ENCODE measurements at places on chromosomes 12 and 14.

DNA sequence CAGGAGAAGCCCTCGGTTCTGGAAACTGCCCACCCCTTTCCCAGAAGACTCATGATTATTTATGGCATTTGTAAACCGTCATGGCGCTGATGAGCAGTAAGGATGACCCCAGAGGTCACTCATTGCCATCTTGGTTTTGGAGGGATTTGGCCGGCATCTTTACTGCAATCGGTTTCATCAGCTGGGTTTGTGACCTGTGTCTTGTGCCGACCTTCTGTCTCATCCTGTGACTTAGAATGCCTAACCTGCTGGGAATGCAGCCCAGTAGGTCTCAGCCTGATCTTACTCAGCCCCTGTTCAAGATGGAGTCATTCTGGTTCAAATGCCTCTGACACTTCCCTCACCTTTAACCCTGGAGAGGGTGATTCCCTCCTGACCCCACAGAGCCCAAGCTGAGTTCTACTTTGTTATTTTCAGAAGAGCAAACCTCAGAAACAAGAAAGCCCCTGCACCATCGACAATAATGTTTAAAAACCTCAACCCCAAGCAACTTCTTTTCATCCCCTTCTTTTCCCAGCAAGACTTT, 105.5 kb upstream of the SFSWAP start:
- DNase-seq: no peak

GRCh38 chr12:24378548-24379407, 429.3 kb upstream of the SOX5 start:
- no peak for DNase-seq

DNA sequence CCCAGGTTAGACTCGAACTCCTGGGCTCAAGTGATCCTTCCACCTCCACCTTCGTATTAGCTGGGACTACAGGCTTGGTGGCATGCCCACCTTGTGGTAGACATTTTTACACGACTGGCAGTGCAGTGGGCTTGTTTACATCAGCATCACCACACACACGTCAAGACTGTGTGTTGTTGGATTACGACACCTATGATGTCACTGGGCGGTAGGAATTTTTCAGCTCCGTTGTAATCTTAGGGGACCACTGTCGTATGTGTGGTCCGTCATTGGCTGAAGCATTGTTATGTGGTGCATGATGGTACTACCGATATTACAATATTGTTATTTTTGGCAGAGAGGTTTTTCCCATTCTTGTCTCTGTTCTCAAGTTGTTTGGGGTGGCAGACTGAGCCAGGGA, 50.7 kb downstream of the TSPAN9 start:
- no peak for DNase-seq

- DNase-seq: no peak
Observed at GRCh38 chr12:85963326-85963725, 89.2 kb downstream of the NTS start.

DNA sequence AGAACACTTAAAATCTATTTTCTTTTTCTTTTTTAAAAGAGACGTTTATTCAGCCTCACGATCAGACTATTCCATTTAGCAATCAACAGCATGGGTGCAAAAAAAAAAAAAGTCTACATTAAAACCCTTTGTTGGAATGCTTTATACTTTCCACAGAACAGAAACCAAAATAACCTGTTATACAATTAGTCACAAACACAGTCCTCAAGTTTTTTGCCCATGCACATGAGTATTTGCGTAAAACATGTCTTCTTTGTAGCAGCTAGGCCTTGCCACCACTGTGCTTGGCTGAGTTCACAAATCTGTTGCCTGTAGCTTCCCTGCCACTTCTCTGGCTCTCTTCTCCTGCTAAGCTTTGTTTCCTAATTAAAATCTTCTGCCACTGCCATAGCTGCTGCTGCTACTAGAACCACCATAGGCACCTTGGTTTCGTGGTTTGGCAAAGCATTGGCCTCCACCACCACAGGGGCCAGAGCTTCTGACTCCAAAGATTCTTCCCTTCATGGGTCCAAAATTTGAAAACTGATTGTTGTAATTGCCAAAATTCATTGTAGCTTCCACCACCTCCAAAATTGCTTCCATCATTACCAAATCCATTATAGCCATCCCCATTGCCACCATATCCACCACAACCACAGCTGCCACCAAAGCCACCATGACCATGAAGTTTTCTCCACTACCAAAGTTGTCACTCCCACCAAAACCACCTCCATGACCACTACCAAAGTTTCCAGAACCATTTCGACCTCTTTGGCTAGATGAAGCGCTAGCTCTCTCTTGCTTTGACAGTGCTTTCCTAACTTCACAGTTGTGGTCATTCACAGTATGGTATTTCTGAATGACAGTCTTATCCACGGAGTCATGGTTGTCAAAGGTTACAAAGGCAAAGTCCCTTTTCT, 38.1 kb downstream of the KLRG1 start:
- no peak for DNase-seq

DNA sequence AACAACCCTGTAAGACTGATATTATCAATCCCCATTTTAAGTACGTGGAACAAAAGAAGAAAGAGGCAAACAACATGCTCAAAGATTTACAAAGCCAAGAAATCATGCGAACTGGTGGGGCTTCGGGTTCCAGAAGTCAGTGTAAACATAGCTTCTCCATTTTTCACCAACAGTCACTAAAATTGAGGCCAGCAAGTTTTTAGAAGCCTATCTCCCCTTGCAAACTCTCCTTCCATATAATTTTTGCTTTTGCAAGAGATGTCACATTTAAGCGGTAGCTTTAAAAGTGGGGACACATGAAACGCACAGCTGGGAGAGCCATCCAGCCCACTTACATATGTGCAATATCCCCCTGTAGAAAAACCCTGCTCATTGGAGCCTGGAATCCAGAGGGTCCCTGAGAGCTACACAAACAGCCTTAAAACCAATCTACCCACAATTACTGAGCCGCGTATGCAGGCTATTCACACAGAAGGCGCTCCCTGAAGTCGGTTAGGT, 797 bp downstream of the SLC11A2 start:
- DNase-seq: no peak

- no peak for DNase-seq
Observed at GRCh38 chr12:58961166-58961565, 40.9 kb upstream of the LRIG3 start.

- DNase-seq: no peak
Observed at GRCh38 chr12:72133497-72134055, 138.6 kb upstream of the TRHDE start.

- peak; percentile 40 for DNase-seq
Observed at GRCh38 chr12:92144631-92145480, 790 bp downstream of the BTG1 start.

- DNase-seq: no peak
Observed at GRCh38 chr14:83047059-83047830, 1513.6 kb upstream of the SEL1L start.

- no peak for DNase-seq
Observed at GRCh38 chr14:59455411-59455810, 9.8 kb downstream of the GPR135 start.

DNA sequence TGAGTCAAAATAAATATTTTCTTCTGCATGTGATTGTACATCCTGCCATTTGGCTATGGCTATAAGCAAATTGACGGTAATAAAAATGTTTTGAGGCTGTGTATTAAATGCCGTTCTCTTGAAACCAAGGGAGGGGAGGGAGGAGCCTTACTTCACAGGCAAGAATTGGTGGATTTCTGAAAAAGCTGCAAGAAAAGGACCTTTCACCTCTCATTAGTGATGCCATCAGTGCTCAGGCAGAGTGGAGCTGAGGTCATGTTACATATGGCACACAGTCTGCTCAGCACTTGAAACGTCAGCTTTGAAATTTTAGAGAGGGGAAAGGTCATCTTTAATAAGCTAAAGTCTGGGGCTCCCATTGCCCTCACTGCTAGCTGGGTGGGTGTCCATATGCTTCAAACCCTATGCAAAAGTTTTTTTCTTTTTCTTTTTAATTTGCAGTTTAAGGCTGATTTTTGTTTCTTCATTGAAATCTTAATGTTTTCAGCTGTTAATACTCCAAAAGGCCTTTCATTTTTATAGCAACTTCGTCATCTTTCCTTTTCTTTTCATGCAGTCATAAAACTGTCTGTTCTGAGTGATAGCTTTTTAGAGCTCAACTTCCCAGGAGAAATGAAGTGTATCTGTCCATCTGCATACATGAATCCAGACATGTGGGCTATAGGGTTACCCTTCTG, 9.8 kb upstream of the SIX1 start:
- DNase-seq: no peak

DNA sequence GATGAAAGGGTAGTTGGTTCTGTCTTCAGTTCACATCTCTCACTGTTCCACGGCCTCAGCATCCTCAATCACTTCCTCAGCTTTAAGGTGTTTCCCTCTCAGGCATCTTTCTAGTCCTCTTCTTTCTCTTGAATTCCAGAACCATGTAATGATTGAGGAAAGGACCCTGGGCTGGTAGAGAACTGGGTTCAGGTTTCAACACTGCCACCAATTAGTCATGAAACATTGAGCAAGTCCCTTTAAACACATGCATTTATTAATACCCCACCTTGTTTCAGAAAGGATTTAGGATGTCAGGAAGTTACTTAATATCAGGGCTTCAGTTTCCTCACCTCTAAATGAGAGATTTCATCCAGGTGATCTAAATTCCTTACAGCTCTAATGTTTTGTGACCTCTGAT, 7.2 kb downstream of the DMAC2L start:
- DNase-seq: no peak

- no peak for DNase-seq
Observed at GRCh38 chr14:101875727-101876554, 88.4 kb upstream of the DYNC1H1 start.

DNA sequence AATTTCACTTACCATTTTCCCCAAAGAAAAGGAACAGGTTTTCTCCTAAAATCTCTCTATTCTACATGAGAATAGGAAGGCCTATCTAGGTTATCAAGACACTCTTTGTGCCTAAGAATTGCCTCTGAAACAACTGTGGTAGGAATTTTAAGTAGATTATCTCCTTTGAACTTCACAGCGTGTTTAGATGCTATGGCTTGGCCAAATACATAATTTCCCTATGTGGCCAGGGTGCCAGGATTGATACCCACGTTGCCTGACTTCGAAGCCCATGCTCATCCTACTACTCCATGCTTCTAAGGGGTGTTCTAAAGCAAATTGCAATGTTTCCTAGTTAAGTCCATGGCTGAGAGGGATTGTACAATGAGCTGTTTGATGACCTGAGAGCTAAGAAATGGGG, 241.5 kb upstream of the FBXO33 start:
- no peak for DNase-seq

GRCh38 chr12:53966385-53967133, 6.4 kb upstream of the HOXC11 start:
- DNase-seq: no peak

- no peak for DNase-seq
Observed at GRCh38 chr14:103019826-103020225, 37.5 kb downstream of the CDC42BPB start.

DNA sequence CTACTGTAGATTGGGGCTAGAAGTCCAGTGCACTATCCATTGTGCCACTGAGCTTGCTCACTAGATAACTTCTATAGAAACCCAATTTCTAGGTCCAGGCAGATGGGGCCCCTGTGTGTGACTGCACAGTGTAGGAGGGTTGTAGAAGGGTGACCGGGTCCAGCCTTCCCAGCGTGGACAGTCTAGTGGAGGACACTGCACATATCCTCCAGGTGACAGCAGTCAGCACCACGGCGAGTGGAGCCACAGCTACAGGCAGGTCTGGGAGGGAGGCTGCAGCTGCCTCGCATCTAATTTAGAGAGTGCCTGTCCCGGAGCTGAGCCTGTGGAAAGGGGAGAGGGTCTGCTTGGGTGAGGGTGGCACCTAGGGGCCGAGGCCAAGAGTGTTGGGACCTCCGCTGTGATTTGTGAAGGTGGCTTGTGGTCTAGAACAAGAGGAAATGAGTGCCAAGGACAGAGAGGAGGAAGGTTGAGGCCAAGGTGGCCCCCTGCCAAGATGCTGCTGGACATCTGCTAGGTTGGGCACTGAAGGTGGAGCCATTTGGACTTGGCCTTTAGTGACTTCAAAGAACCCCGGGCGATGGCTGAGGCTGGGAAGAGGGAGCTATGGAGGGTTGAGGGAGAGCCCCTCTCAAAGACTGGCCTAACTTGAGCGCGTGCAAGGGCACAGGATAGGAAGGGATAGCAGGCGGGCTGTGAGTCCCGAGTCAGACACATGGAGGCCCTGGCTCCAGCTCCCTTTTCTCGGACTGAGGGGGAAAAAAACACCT, 46.0 kb upstream of the TRAF3 start:
- DNase-seq: no peak

GRCh38 chr12:88810806-88811205, 230.5 kb upstream of the KITLG start:
- DNase-seq: no peak

DNA sequence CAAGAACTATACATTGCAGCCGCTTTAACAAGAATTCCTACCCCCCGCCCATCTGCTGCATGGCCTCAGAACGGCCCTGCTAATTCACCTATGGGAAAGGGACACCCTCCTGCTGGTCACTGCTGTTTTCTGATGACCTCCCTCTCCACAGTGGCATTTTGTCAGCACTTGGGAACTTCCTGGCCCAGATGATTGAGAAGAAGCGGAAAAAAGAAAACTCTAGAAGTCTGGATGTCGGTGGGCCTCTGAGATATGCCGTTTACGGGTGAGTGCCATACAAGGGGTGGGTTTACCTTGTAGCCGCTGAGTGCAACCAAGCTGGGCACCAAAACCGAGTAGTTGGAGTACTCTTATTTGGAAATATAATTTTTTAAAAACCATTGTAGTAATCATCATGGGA, 2.7 kb downstream of the PXMP2 start:
- DNase-seq: no peak

- no peak for DNase-seq
Observed at GRCh38 chr12:89924191-89924590, 215.6 kb upstream of the ATP2B1 start.

GRCh38 chr12:2092890-2093289, 40.1 kb downstream of the CACNA1C start:
- DNase-seq: peak; percentile 53

- no peak for DNase-seq
Observed at GRCh38 chr12:121811434-121812319, 7.9 kb downstream of the SETD1B start.

GRCh38 chr14:105616802-105617192, 90.4 kb downstream of the TMEM121 start:
- no peak for DNase-seq

GRCh38 chr12:58046271-58046670, 104.9 kb downstream of the ATP23 start:
- DNase-seq: no peak

All from thoracic aorta (tissue), 2 donors.